ENCODE measurements at places on chromosomes 12 and 14. TPM values are rescaled to one million over a fixed set of nuclear protein-coding genes. Genes with fewer than 3 reads are reported as not detected.

The LBHD2 gene
- total RNA-seq, result not detected

The ARHGAP9 gene
- total RNA-seq, result 192 TPM

The BCL11B gene
- 95.8 TPM for total RNA-seq

The SLC17A8 gene
- total RNA-seq, result not detected

The RXYLT1 gene
- 13.7 TPM for total RNA-seq

The SENP1 gene
- 51.2 TPM for total RNA-seq

The BIN2 gene
- 187 TPM for total RNA-seq

The CIDEB gene
- 27.8 TPM for total RNA-seq

The PLBD1 gene
- not detected for total RNA-seq

The CABP1 gene
- total RNA-seq, result 0.29 TPM

The PPM1H gene
- not detected for total RNA-seq

The SIX4 gene
- 1.4 TPM for total RNA-seq

The MUCL1 gene
- total RNA-seq, result not detected

The INF2 gene
- 132 TPM for total RNA-seq

The TAS2R42 gene
- not detected for total RNA-seq

The CDH24 gene
- 2.2 TPM for total RNA-seq

The MIP gene
- total RNA-seq, result not detected

The UBE2N gene
- total RNA-seq, result 184 TPM

The GYS2 gene
- total RNA-seq, result 0.24 TPM

The NFATC4 gene
- not detected for total RNA-seq

The ATN1 gene
- total RNA-seq, result 42.9 TPM

The TXNDC16 gene
- total RNA-seq, result 9.5 TPM

The KCNA1 gene
- not detected for total RNA-seq

The RHOJ gene
- not detected for total RNA-seq

The STON2 gene
- 1.1 TPM for total RNA-seq

The SALL2 gene
- total RNA-seq, result 1.2 TPM

The C12orf60 gene
- total RNA-seq, result 1.8 TPM

The FOXA1 gene
- total RNA-seq, result not detected

The SOAT2 gene
- total RNA-seq, result not detected

The ACTN1 gene
- 21.6 TPM for total RNA-seq

The DBX2 gene
- not detected for total RNA-seq

The KLRC3 gene
- not detected for total RNA-seq

The HRK gene
- total RNA-seq, result not detected

The OR4E2 gene
- total RNA-seq, result not detected

The POLE2 gene
- 25.5 TPM for total RNA-seq

The ZNF385A gene
- 0.66 TPM for total RNA-seq

The KLHL33 gene
- total RNA-seq, result not detected

The GPR137C gene
- 0.47 TPM for total RNA-seq

The TAC3 gene
- not detected for total RNA-seq

The HCAR1 gene
- total RNA-seq, result 2.0 TPM

The CRACR2A gene
- 48.5 TPM for total RNA-seq
